Kidney (tissue), 22 donors: ENCODE measurements at places on chromosomes 4 and X. TPM values are rescaled to one million over a fixed set of nuclear protein-coding genes. Genes with fewer than 3 reads are reported as not detected.

Gene NSUN7
- 7.6 TPM for total RNA-seq

Gene PABPC1L2B
- not detected for total RNA-seq

DNA sequence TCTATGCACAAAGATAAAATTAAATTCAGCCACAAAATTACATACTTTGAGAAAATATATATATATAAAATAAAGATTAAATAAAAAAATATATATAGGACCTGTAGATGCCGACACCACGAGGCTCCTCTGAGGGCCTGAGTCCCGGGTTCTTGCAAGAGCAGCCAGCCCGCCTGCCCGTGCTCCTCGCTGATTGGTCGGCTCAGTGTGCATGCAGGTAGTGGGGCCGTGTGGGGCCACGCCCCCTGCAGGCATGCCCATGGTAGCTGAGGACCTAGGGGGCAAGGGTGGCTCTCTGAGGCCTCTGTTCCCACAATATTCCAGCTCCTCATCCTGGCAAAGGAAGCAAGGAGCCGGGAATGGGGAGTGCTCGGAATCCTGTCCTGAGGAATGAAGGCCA is 80.5 kb upstream of the AMELX start:
- DNase-seq: no peak

- DNase-seq: no peak
Measured at GRCh38 chr4:118955515-118955914, 66.9 kb downstream of the SYNPO2 start.

GRCh38 chrX:73478961-73479360 is 32.1 kb downstream of the CDX4 start:
- no peak for DNase-seq

Gene SLITRK4
- 6.0 TPM for total RNA-seq

DNA sequence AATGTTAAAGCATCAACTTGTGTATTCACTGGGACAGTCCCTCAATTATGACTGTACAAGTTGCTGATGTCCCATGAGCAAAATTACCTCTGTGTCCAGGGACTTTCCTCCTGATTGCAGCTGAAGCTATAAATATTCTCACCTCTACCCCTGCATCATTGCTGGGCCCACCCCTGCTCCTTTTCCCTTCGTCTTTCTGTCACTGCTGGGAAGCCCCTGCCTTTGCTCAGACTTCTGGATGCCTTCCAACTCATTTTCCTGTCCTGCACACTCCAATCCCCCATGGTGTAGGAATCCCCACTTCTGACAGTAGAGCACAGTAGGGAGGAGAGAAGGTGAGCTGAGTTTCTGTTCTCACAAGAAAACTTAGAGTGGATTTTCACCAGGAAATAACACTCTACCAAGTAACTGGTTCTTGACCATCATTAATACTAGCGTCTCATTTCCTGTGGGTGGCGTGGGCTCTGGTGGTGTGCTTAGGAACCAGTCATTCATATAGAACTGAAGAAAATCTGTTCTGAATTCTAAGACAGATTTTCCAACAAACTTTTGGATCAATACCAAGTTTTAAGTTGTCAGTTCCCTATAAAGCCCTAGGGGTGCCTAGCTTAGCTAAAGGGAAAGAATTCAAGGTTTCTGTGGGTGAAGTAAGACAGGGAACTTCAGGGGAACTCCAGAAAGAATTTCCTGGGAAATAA is 136.2 kb upstream of the MED14 start:
- DNase-seq: no peak

DNA sequence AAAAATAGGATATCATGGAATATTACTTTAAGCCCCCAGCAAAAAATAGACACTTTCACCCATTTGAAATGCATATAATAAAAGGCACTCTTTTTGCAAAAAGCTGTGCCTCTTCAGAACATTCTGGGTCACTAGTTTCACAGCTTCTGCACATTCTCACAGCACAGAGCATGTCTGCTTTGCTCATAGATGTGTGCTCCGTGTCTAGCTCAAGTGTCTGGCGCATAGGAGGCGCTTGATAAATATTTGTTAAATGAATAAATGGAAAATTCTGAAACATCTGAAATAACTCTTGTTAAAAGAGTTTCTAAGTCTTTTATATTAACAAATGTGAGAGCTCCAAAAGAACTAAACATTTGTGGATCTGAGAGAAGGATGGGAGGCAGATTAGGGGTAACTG is 275.2 kb downstream of the PTTG2 start:
- no peak for DNase-seq

- DNase-seq: no peak
Measured at GRCh38 chr4:87555773-87556619, 26.8 kb upstream of the SPARCL1 start.

Gene USP17L26
- not detected for total RNA-seq

GRCh38 chr4:140141210-140141835 is 12.7 kb downstream of the MAML3 start:
- DNase-seq: peak; percentile 26

- peak; percentile 14 for DNase-seq
Measured at GRCh38 chr4:87499403-87500091, 29.6 kb downstream of the SPARCL1 start.

- DNase-seq: peak; percentile 32
Measured at GRCh38 chr4:79869597-79870237, 203.3 kb downstream of the ANTXR2 start.

Gene USP51
- 4.6 TPM for total RNA-seq

- DNase-seq: no peak
Measured at GRCh38 chr4:155615081-155615887, 51.4 kb upstream of the GUCY1A1 start.

Gene SSX4B
- total RNA-seq: not detected

DNA sequence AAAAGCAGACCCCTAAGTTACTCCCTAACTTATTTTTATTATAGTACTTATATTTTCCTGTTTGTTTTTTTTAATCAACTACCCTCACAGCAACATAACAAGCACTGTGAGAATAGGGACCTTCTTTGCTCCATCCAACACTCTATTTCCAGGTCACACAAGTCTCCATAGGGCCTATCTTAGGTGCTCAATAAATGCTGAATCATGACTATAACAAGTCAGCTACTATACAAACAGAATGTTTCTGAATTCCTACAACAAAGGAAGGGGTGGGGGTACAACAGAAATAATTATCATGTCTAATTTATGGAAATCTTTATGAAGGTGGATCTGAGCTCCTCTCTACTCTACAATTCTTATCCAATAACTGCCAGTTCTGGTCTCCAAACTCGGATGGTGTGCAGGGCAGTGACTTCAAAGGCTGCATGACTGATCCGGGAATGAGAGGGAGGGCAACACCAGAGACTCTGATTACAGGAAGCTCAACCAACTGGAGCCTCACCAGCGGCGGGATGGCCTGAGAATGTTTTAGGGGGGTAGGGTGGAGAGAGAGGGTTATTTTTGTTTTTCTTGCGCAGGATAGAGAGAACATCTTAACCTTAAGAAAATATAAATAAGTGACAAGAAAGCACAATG is 71.1 kb downstream of the HADH start:
- peak; percentile 69 for DNase-seq

Gene OPHN1
- total RNA-seq: 9.5 TPM

DNA sequence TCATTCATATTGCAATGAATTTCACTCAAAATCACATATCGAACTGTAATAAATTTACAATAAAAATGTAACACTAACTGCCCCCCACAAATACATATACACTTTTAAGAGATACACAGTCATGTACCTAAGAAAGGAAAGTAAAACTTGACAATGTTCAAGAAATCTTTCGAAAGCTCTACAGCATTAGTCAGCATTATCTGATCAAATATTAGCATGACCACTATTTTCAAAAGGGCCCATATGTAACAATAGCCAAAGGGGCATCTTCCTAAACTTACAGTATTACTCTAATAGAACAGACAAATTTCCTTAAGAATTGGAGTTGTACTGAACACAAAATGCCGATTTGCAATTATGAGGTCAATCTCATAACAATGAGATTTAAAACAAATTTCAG is 51.8 kb downstream of the STX18 start:
- no peak for DNase-seq

DNA sequence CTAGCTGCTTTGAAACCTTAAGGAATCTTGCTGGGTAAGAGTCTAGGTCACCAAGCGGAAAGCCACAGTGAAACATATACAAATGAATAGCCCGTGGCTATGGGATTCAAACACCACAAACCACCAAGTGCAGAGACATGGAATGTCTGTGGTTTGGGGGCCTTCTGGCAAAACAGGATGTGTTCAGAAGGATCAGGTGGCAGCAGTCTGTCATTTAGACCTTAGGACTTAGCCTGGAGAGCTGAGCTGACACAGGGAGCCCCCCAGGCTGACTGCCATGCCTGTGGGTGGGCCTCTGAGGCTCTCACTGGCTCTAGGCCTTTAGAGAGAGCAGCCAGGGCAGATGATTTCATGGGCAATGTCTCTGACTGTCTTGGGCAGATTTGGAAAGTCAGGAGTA is 225.6 kb downstream of the FBXW7 start:
- no peak for DNase-seq

DNA sequence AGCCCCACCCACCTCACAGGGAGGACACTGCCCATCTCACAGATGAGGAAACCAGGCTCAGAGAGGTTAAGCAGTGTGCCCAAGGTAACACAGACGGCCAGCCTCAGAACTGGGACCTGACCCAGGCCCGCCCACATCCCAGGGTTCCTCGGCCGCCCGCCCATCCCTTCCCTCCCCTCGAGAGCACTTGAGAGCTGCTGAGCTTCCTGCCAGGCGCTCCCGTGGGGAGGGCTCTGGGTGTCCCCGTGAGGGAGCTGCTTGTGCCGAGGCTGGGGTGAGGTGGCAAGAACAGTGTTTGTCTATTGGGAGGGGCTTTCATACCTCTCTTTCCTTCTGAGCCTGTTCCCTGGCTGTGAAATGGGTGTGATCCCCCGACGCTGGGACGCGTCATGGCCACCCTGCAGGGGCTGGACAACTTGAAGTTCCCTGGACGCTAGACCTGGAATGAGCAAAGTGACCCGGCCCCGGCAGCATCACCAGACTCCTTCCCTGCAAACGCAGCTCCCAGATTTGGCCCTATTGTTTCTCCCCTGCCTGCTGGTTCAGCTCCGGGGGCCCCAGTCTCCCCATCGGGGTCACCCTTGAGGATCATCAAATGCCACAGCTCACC is 204.9 kb downstream of the AFAP1 start:
- no peak for DNase-seq

- DNase-seq: no peak
Measured at GRCh38 chrX:155188786-155189185, 27.5 kb upstream of the VBP1 start.

DNA sequence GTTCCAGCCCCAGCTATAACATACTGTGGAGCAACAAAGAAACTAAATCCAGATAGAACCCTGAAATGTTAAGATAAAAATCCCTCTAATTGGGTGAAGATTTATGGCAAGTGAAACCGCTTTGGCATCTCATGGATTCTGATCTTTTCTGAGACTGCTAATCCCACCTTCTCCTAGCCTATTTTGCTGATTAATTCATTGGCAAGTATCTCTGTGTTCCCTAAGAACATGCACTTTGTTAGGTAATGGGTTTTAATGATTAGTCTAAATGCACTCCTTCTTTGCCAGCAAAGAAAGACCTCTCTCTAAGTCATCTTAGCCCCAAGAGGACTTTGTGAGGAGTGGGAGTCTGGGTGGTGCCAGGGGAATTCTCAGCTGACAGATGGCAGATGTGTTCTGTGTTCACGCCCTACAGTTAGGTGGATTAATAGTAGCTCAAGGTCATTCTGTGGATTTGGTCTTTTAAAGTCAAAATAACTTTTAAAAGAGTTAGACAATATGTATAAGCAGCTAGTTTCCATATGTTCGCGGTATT is 171.3 kb downstream of the UNC5C start:
- no peak for DNase-seq

- no peak for DNase-seq
Measured at GRCh38 chr4:19945979-19946380, 305.7 kb upstream of the SLIT2 start.

Gene GBA3
- total RNA-seq: 40.9 TPM

GRCh38 chr4:96063639-96064038 is 223.7 kb downstream of the PDHA2 start:
- no peak for DNase-seq

GRCh38 chr4:95534032-95534431 is 14.7 kb downstream of the UNC5C start:
- DNase-seq: no peak

Gene PRDM5
- total RNA-seq: 9.1 TPM

DNA sequence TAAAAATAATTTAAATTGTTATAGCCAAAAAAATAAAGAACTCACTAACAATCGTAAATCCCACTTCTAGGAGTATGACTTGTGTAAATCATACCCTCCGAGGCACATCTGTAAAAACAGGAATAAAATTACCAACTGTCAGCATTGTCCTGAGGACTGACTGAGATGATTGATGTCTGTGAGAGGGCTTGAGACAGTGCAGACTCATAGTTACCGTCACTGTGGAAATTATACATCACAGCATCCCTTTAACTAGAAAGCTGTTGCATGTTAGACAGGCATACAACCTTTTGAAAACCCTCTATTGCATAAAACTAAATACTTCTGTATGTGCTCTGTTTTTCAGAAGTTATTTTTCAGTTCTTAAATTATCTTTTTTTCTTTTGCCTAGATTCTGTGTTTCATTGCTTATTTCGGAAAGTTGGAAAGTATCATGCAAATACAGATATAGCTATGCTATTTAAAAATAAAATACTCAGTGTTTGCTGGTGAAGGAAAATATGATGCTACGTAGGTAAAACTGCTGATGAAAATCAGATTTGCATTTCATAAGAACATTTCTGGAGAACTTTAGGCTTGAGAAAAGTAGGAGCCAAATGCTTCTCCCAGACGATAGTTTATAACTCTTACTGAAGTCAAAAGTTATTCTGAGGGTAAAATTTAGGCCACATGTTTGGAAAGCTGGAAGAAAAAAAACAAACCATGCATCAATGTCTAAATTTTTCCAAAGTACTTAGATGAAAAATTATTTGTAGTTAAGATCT is 13.6 kb upstream of the RBPJ start:
- DNase-seq: no peak

GRCh38 chr4:25552580-25553271 is 102.9 kb upstream of the SLC34A2 start:
- DNase-seq: no peak

DNA sequence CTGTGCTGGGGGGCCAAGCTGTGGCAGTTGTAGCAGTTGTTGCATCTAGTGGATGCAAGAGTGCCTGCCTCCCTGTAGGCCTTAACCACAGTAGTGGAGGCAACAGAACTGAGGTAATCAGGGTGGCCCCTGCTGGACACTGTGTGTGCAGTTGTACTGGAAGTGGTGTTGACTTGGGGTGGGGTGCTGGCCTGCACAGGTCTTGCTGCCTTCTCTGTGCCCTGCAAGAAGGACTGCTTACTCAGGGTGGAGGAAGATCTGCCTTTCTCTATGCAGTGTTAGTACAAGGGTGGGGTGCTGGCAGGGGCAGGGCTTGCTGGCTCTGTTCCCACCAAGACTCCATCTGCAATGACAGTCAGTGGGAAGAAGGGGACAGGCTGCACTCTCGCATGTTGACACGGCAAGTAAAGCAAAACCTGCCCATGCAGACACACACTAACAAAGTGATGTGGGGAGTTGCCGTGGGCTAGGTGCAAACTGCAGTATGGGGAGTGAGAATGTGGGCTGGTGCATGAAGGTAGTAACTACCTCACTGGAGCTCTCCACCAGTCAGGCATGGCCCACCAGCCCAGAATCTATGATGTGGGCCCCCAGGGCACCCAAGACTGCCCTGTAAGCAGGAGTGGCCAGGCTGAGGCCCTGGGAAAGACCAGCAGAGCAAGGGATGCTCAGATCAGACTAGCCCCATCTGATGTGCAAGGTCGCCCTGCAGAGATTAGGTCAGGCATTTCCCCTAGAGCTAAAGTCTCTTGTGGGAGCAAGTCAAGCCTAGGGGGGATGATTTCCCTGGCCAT is 594.9 kb downstream of the TECRL start:
- DNase-seq: no peak

- no peak for DNase-seq
Measured at GRCh38 chr4:102551958-102552565, 50.9 kb downstream of the NFKB1 start.

GRCh38 chr4:154044742-154045485 is 256.0 kb upstream of the SFRP2 start:
- DNase-seq: no peak

Gene CPZ
- 2.6 TPM for total RNA-seq

Gene SLBP
- 30.7 TPM for total RNA-seq
